ENCODE measurements at places on chromosomes 2 and 18.

GRCh38 chr2:177031438-177032180, 181.0 kb upstream of the HNRNPA3 start:
- no peak for DNase-seq

DNA sequence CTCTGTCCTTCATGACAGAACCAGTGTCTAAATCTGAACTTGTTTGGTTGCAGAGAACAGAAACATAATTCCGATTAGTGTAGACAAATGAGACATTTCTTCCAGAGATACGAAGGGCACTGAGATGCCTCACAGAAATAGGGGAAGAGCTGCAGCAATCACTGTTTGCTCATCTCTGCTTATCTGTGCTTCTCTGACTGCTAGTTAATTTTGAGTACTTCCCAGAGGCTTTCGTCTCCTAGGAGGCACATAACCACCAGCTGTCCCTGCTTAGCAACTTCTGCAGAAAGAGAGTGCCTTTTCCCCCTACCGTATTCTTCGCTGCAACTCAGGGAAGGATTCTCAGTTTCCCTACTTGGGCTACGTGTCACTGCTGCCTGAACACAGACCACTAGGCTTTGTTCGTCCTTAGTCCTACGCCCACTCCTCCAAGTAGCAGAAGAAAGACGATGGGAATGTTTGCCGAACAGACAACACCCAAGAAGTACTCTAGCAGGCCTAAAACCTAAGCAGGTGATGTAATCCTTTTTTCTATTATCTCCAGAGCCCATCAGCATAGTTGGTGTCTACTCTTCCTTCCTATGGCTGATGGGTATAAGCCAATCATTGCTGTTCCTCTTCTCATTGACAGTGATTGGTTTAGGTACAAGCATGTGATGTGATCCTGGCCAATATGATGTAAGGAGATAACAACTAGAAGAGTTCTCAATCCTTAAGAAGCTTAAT, 63.6 kb downstream of the TNP1 start:
- no peak for DNase-seq

DNA sequence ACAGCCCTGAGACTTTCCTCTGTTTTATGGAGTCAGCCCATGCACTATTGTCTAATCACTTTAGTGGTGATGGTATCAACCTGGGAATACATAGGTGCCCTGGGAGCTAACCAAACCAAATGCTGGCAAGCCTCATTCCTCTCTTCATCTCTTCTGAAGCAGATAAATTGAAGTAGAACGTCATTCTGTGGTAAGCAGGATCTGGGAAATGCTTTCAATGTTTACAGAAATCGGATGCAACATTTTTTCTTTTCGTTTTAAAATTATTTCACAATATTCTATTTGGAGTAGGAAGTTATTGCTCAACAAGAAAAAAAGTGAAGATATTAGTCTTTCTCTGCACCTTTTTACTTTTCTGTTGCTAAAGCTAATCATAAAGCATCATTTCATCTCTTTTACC, 114.2 kb downstream of the RBMS1 start:
- no peak for DNase-seq

DNA sequence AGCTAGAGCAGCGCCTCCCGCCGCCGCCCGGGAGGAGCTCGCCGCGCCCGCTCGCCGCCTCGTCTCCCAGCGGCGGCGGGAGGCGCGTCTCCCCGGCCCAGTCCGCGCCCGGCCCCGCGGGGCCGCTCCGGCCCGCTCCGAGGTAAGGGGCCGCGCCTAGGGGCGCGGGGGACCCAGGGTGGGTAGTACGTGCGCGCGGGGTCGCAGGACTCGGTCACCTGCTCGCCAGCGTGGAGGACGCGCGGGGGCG, 259 bp downstream of the NPAS2 start:
- no peak for DNase-seq

DNA sequence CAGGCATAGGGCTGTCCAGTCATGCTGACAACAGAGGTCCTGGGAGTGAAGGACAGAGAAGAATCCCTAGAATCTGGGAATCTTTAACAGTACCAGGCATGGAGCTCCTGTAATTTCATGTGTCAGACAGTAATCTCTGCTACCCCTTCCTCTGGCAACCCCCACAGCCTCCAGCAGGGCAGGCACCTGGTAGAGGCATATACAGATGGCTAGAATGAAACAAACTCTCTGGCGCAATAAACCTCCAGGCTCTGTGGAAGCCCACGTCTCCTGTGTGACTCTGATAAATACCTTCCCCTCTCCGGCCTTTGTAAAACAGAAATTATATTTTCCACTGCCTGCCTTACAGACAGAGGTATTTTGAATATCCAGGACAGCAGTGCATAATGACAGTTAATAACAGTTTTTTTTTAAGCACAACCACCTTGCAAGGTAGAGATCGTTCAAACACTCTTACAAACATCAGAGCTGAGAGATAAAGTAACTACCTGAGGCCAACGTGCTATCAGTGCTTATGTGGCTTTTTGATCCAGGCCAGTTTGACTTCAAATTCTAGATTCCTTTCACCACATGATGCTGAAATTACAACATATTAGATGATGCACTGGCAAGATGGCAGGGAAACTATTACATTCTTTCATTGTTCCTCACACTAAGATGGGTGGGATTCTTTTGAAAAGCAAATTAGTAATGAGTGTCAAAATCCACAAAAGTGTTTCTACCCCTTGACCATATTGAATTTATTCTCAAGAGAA, 47.7 kb upstream of the TMEM247 start:
- DNase-seq: no peak

- no peak for DNase-seq
Measured at GRCh38 chr2:191650896-191651773, 26.8 kb upstream of the NABP1 start.

- DNase-seq: no peak
Measured at GRCh38 chr18:54961016-54961423, 1.8 kb upstream of the CCDC68 start.

GRCh38 chr2:160006475-160006874, 55.9 kb downstream of the PLA2R1 start:
- DNase-seq: no peak

DNA sequence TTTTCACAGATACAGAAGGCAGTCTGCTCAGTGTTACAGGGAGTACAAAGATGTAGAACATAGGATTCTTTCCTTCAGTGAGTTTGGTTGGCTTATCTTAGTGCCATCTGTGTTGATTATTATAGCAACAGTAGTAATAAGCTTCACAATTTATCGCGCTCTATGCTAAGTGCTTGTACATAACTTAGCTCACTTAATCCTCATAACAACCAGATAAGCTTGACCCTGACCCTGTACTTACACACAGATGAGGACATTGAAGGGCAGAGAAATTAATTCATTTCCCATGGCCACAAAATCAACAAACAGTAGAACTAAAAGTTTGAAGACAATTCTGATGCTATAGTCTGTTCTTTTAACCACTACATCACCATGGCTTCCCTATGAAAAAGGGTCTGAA, 121.8 kb downstream of the SPHKAP start:
- no peak for DNase-seq

GRCh38 chr18:13289481-13290205, 71.1 kb downstream of the LDLRAD4 start:
- DNase-seq: no peak

DNA sequence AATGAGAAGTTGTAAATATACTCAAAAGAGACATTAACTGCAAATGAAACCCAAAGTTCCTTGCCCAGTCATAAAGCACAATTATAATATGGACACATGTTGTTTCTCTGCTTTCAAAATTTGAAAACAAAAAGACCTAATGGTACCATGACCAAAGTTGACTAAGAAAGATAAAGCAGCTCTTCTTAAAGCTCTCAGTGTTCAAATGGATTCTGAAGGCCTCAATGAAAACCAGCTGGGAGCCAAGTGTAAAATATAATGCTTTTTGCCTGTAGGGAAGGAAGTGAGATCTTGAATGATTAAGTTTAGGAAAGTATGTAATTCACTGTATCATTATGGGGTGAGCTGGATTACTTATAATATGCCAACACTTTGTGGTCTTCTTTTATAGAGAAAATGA, 178.6 kb downstream of the SATB2 start:
- no peak for DNase-seq

GRCh38 chr2:96336873-96337272, 1.3 kb downstream of the NCAPH start:
- DNase-seq: no peak

GRCh38 chr2:215465256-215465655, 29.4 kb upstream of the FN1 start:
- DNase-seq: no peak

GRCh38 chr2:231677632-231678104, 30.7 kb upstream of the PTMA start:
- DNase-seq: peak; percentile 57

DNA sequence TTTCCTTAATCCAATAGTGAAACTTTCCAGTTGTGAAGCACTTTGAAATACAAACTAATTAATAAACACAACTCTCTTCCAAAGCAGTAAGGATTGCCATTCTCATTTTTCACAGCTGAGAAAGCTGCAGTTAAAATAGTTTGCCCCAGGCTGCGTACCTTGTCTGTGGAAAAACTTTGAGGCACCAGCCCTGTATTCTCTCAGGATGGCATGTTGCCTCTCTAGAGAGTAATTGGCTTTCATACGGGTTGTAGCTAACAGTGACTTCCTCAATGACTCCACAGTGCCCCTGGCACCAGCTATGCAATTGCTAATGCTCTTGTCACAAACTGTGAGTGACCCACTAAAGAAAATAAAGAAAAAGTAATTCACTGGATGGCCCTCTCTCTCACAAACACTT, 345.7 kb downstream of the MTX2 start:
- no peak for DNase-seq

GRCh38 chr2:121110924-121111323, 174.1 kb downstream of the TFCP2L1 start:
- no peak for DNase-seq

DNA sequence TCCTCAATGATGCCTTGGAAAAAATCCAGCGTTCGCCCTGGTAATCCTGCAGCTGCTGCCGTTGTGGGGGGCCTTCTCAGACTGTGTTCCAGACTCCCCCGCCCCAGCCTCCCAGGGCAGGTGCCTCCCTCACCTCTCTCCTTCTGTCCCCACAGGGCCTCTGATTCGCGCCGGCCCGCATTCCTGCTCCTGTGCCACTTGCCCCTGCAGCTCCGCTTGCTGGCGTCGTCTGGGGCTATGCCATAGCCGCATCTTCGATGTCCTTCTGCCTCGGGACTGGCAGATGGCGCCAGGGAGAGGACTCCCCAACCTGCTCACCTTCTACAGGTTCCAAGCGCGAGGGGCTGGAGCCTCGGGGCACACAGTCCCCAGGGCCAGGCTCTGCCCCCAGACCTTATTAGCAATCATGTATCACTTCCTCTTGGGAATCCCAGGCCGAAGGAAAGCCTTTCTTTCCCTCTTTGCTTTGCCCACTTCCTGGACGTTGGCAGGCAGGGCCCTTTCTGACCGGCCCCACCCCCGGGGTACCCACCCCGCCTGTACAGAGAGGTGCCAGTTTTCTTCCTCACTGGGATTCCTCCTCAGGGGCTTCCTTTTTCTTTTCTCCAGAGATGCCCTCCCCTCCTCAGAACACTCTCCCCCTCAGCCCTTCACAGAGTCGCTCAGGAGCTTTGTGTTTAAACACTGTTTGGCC, 4.4 kb downstream of the SPATA3 start:
- DNase-seq: no peak

DNA sequence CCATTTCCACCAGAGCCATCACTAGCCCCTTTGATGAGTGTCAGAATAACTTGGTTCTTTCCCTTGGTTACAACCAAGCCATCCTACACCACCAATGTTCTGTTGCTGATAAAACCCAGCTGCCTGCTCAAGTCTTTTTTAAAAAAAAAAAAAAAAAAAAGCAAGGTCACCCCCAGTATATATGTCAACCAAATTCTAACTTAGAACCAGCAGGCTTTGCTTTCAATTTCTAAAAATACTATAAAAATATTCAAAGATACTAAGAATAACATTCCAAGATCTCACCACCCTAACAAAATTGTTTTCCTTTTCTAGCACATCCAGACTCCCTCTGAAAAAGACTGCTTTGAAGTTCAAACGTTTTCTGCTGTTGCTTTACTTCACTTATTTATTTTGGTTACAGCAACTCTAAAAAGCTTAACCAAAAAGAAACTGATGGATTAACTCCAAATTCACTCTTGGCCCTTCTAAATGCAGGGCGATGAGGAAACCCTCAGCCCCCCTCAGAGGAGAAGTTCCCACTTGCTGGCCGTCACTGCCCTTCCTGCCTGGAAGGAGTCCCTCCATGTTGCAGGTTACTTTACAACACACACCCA, 10.9 kb downstream of the UXS1 start:
- DNase-seq: no peak

DNA sequence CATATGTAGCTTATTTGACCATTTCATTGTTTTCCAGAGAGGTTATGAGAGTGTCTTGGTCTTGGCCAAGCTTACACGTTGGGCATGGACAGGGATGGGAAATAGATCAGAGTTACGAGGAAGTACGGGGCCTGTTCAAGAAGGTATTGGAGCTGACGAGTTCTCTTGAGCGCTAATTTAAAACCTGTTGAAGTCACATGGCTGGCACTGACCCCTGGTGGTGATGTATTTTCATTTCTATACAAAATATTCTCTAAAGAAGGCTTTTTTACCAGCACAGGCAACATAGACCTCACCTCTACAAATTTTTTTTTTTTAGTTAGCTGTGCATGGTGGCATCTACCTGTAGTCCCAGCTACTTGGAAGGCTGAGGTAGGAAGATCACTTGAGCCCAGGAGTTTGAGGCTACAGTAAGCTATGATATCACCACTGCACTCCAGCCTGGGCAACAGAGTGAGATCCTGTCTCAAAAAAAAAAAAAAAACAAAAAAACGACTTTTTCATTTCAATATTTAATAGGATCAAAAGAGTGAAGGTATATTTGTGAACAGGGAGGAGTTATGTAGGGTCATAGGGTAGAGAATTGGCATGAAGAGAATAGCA, 19.6 kb downstream of the UGP2 start:
- peak; percentile 30 for DNase-seq

DNA sequence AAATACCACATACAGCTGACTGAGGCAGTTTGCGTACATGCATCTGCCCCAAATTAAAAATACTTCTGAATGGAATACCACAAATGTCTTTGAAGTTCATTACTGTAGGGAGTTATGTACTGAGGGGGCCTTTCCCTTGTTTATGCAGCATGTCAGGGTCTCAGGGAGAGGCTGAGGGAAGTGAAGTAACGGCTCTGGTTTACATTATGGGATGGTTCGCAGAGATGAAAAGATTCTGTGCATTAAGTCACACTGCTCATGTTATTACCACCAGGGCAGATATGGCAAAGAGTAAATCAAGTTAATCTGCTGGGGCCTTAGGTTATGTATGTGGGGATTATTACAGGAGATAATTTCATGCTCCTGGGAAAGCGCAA, 385.9 kb upstream of the RND3 start:
- DNase-seq: no peak

DNA sequence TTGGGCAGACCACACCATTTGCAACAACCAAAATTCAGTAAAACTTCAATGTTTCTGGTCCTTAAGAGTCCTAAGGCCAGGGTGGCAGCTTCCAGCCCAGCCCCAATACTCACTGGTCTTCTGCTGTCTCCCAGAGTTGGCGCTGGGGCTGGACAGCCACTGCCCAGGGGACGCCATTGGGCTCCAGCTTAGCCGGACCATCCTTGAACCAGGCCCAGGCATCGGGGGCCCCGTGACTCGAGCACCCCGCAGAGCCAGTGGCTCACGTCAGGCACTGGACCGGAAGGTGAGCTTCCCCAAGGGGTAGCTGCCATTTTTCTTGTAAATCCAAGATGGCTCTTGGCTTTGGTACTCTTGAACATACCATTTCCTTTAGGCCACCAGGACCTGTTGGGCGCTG, 21.8 kb downstream of the SNED1 start:
- no peak for DNase-seq
